ENCODE measurements at places on chromosomes 4 and X. TPM values are rescaled to one million over a fixed set of nuclear protein-coding genes. Genes with fewer than 3 reads are reported as not detected.
A peak's percentile ranks its signal among the peaks of the same experiment; 100 is the strongest.

GRCh38 chr4:174451718-174452296 is 70.5 kb downstream of the HPGD start:
- no peak for DNase-seq

DNA sequence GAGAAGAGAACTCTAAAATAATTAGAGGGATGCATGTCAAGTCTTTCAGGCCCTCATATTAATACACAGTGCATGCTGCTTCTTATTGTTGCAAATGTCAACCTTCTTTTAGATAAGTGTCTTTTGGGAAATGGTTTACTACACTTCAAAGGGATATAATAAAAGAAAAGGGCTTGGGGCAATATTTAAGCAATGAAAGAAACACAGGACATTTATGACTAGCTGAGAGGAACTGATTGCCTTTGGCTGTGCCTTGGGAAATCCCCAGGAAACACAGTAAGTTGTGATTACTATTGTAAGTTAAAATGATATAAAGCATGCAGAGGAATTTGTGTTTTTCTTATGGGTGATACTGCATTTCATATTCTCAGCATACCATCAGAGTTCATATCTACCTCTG is 1036.2 kb upstream of the GRID2 start:
- no peak for DNase-seq

DNA sequence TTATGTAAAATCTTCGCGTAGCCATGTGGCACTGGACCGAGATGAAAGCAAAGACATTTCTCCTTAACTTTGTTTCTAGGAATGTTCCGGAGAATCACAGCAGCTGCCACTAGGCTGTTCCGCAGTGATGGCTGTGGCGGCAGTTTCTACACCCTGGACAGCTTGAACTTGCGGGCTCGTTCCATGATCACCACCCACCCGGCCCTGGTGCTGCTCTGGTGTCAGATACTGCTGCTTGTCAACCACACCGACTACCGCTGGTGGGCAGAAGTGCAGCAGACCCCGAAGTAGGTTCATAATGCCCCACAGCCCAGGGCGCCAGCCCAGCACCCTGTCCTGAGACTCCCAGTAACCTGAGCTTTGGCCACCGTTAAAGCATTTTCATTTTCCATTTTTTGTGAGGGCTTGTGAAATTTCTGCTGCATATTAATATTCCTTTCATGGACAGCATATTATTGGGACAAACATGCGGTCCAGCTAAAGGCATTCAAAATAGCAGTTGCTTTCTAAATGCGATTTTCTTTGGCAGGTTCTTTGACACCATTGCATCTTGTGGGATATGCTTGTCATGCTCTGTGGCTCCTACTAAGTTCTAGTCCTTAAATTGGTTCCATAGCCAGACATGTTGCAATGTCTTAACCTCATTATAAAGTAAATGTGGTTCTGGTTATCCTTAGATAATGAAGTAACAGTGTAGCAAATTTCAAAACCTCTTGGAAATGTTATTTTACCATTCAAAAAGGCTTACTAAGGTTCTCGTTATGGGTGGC is 49.1 kb upstream of the MSANTD1 start:
- no peak for DNase-seq

- DNase-seq, result peak; percentile 17
Observed at GRCh38 chr4:42568610-42569207, 88.2 kb downstream of the ATP8A1 start.

GRCh38 chrX:120536061-120536460 is 24.7 kb downstream of the CUL4B start:
- no peak for DNase-seq

DNA sequence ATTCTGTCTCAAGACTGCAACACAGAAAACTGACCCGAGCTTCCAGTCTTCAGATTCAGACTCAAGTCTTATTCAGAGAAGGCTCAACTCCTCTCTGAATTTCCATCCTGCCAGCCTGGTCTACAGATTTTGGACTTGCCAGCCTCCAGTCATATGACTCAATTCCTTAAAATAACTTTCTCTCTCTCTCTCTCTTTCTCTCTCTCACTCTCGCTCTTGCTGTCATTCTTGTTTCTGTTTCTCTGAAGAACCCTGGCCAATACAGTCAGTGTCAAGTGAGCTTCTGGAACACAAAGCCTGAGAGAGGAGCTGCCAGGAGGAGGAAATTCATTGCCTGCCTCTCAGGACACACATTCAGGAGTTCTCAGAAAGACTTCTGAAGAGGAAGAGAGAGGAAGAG is 154.9 kb downstream of the PARM1 start:
- DNase-seq, result no peak

DNA sequence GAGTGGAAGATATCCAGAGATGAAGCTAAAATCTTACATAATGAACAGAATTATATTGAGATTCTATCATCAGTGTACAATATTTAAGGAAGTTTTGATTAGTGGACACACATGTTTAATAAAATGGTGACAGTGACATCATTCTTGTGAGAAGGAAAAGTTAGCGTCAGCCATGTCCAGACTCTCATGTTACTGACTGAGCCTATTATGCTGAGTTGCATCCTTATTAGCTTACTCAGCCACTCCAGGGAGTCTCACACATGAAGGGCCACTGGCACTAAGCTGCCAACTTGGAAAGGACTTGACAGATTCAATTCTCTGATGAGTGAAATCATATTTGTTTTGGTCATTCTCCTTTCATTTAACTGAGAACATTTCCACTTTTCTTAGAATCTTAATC is 170.6 kb downstream of the BANK1 start:
- peak; percentile 13 for DNase-seq

DNA sequence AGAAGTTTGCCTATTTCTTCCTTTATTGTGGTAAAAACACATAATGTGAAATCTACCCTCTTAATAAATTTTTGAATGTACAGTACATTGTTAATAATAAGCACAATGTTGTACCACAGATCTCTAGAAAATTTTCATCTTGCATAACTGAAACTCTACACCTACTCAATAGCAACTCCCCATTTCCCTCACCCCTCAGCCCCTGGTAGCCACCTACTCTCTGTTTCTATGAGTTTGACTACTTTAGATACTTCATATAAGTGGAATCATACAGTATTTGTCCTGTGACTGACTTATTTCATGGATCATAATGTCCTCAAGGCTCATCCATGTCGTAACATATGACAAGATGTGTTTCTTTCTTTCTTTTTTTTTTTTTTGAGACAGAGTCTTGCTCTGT is 446.4 kb downstream of the RPA4 start:
- no peak for DNase-seq

- DNase-seq, result no peak
Observed at GRCh38 chr4:30828264-30828926, 108.2 kb downstream of the PCDH7 start.

DNA sequence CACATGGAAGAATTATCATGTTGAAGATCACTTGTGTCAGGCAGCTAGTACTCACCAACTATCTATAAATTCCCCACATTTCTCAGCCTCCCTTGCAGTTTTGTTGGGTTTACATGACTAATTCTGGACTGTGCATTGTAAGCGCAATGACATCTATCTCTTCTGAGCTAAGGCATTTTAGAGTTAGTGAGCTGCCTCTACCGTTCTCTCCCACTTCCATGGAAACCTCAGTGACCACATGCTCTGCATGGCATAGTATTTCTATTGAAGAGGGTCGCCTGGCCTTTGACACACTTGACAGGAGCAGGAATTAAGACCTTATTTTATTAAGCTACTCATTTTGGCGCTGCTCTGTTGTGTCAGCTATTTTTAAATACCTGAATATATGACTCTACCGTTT is 67.5 kb upstream of the NPY2R start:
- no peak for DNase-seq

- DNase-seq, result no peak
Observed at GRCh38 chr4:60757986-60758680, 442.0 kb upstream of the ADGRL3 start.

GRCh38 chr4:138592796-138593195 is 350.6 kb upstream of the SLC7A11 start:
- DNase-seq, result no peak

DNA sequence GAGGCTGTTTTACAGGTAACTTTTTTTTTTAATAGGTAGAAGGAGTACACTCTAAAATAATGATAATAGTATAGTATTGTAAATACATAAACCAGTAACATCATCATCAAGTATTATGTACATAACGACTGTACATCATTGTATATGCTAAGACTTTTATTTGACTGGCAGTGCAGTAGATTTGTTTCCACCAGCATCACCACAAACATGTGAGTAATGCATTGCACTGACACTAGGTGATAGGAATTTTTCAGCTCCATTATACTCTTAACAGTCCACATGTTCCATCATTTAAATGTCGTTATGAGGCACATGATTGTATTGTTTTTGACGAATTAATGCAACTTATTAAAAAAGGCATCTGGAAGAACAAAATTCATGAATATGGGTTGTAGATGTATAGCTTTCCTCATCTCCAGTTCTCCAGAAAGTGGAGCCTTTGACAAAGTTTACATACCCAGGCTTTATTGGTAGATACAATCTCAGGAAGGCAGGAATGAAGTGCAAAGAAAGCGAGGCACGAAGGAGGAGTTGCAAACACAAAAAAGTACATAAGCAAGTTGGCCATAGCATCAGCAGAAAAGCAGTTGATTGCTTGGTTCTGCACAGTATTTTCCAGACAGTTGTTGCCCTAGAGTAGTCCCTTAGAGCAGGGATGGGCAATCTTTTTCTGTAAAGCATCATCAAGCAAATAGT is 336.9 kb upstream of the NR3C2 start:
- DNase-seq, result no peak

DNA sequence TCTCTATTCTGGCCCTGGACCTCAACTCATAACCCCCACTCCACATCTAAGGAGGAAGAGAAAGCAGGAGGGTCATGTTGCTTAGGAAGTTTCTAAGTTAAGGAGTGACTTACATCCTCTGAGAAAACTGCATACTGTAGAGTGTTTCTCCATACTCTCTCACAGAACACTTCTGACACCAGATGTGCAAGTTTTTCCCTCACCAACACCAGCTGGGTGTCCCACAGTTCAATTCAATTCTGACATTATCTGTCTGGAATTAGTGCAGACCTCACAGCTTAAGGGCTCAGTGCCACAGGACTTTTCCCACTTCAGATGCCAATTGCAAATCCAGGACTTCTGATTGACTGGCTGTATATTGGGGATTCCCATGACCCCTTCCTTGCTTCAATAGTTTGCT is 89.0 kb upstream of the SFRP2 start:
- DNase-seq, result no peak

- no peak for DNase-seq
Observed at GRCh38 chrX:105608745-105609144, 213.6 kb upstream of the NRK start.

Gene ITGB1BP2
- 2.4 TPM for polyA plus RNA-seq

Gene NSD2
- 43.8 TPM for polyA plus RNA-seq

Gene DSPP
- polyA plus RNA-seq, result not detected

Gene WAS
- 0.44 TPM for polyA plus RNA-seq

Gene F11
- polyA plus RNA-seq, result not detected

Gene PRRG1
- 5.0 TPM for polyA plus RNA-seq

Gene ATP2B3
- 0.21 TPM for polyA plus RNA-seq

Gene SLC10A4
- 5.0 TPM for polyA plus RNA-seq

Data from A549 (cell line).